ENCODE measurements at places on chromosomes 16 and 17. TPM values are rescaled to one million over a fixed set of nuclear protein-coding genes. Genes with fewer than 3 reads are reported as not detected.
A peak's percentile ranks its signal among the peaks of the same experiment; 100 is the strongest.

- H3K27ac ChIP-seq = peak overlapping the region; percentile 51
- H3K36me3 ChIP-seq = no peaks in the 10 kb centered on the region
- no peak overlapping the region for H3K4me3 ChIP-seq
- peak; percentile 12 for DNase-seq
Measured at GRCh38 chr17:58525239-58525638, 10.8 kb upstream of the MTMR4 start.

GRCh38 chr17:53499277-53499676, 323.4 kb upstream of the KIF2B start:
- no peak for DNase-seq
- no peaks in the 10 kb centered on the region for H3K27me3 ChIP-seq
- H3K27ac ChIP-seq = no peak overlapping the region
- no peaks in the 10 kb centered on the region for H3K36me3 ChIP-seq

GRCh38 chr17:14165616-14166015, 71.0 kb downstream of the CDRT15 start:
- DNase-seq = no peak
- no peaks in the 10 kb centered on the region for H3K4me1 ChIP-seq
- H3K4me3 ChIP-seq = no peak overlapping the region
- H3K36me3 ChIP-seq = no peaks in the 10 kb centered on the region

GRCh38 chr17:10631048-10631700, 25.9 kb downstream of the MYH3 start:
- peak; percentile 27 for DNase-seq
- H3K27ac ChIP-seq = no peak overlapping the region
- no peak overlapping the region for H3K4me3 ChIP-seq
- H3K27me3 ChIP-seq = no peaks in the 10 kb centered on the region
- H3K4me1 ChIP-seq = no peaks in the 10 kb centered on the region
- H3K36me3 ChIP-seq = no peaks in the 10 kb centered on the region

- no peaks in the 10 kb centered on the region for H3K36me3 ChIP-seq
- no peak overlapping the region for H3K4me3 ChIP-seq
- no peaks in the 10 kb centered on the region for H3K27me3 ChIP-seq
- DNase-seq = no peak
- H3K27ac ChIP-seq = peak overlapping the region; percentile 56
- H3K4me1 ChIP-seq = peaks cover 27% of the 10 kb centered on the region
Measured at GRCh38 chr17:16418685-16419068, 3.3 kb downstream of the TRPV2 start.

- no peaks in the 10 kb centered on the region for H3K4me1 ChIP-seq
- no peak for DNase-seq
- H3K27ac ChIP-seq = no peak overlapping the region
- no peak overlapping the region for H3K4me3 ChIP-seq
Measured at GRCh38 chr16:82639263-82639662, 12.5 kb downstream of the CDH13 start.

DNA sequence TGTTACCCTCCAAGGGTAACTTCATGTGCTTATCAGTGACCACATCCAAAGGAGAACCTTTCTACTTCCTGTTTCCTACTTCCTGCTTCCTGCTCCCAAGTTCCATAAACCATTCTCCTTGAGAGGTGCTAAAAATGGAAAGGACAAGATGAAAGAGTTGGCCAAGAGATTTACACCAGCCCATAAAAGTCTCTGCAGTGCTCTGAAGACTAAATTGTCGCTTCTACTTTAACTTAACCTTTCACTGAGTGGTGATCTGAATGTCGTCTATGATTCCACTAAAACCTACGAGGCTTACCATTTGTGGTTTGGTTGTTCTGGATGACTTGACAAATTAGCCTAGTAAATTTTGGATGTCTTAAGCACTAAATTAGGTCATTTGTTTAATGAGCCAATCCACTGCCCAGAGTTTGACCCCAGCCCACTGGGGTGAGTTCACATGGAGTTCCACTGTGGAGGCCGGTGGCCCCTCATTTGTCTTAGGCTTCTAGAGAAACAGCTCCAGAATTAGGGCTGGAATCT, 333.1 kb downstream of the FOXL1 start:
- H3K4me3 ChIP-seq = no peak overlapping the region
- H3K4me1 ChIP-seq = no peaks in the 10 kb centered on the region
- no peaks in the 10 kb centered on the region for H3K36me3 ChIP-seq
- no peak for DNase-seq
- no peaks in the 10 kb centered on the region for H3K27me3 ChIP-seq

DNA sequence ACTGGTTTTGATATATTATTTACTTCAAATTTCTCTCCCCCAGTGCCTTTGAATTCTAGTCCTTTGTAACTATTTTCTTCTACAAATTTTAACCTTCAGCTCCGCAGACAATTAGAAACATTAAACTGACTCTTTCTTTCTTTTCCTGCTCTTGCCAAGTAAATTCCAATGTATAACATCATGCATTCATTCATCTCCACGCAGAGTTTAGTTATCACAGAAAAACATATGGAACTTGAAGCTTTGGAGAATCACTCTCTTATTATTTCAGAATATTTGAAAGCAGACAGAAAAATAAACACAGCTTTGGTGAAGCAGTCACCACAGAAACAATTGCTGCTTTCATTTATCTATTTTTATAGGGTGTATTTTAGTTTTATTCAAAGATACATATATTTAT, 778.7 kb upstream of the CDH8 start:
- no peaks in the 10 kb centered on the region for H3K27me3 ChIP-seq
- H3K4me3 ChIP-seq = no peak overlapping the region
- no peaks in the 10 kb centered on the region for H3K4me1 ChIP-seq
- H3K27ac ChIP-seq = no peak overlapping the region

GRCh38 chr16:47013172-47013571, 39.7 kb upstream of the DNAJA2 start:
- H3K27me3 ChIP-seq = no peaks in the 10 kb centered on the region
- no peak overlapping the region for H3K4me3 ChIP-seq
- no peak overlapping the region for H3K27ac ChIP-seq
- no peaks in the 10 kb centered on the region for H3K36me3 ChIP-seq
- no peak for DNase-seq

GRCh38 chr17:76623271-76624146, 20.0 kb downstream of the ST6GALNAC1 start:
- no peaks in the 10 kb centered on the region for H3K27me3 ChIP-seq
- H3K27ac ChIP-seq = no peak overlapping the region
- no peaks in the 10 kb centered on the region for H3K36me3 ChIP-seq
- no peak overlapping the region for H3K4me3 ChIP-seq

DNA sequence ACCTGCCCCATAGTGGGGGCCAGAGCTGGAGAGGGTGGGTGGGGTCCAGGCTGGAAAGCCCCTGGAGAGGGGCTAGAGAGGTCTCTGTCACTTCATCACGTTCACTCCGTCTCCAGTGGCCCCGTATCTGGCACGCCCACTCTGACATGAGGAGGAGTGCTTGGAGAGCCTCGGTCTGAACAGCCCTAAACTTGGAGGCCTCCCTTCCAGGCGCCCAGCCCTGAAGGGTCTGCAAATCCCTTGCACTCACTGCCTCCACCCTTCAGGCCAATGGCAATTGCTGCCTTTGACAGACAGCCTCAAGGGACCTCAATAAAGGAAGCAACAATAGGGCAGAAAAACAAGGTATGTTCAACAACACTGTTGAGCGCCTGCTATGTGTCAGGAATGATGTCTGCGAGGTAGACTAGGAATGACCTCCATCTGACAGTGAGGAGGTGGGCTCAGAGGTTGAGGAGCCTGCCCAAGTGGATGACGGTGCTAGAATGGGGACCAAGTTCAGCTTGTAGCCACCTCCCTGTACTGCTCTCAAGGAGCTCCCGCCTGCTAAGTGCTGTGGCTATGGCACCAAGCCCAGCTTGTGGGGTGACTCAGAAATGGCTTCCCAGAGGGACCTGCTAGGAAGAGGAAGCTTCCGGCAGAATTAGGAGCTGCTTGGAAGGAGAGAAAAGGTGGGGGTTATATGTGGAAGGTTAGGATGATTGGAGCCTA, 2.9 kb upstream of the EPX start:
- peak; percentile 77 for DNase-seq
- no peaks in the 10 kb centered on the region for H3K36me3 ChIP-seq
- no peak overlapping the region for H3K27ac ChIP-seq

DNA sequence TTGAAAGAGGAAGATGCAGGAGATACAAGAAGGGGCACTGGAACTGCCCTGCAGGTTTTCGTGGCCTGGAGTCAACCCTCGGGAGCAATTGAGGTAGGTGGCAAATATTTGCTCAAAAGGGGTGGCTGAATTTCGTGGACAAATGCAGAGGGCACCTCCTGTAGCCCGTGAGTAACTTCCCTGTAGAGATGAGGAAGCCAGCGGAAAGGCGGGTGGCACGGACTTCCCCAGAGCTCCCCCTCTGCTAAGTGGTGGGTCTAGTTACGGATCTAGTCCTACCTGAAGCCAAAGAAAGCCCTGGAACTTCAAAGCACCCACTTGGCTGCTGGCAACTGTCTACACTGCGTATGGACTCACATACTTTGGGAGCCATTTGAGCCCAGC, 1.0 kb upstream of the ATP2C2 start:
- H3K27ac ChIP-seq = no peak overlapping the region
- peaks cover 7% of the 10 kb centered on the region for H3K4me1 ChIP-seq
- no peaks in the 10 kb centered on the region for H3K27me3 ChIP-seq
- no peaks in the 10 kb centered on the region for H3K36me3 ChIP-seq

- peaks cover 14% of the 10 kb centered on the region for H3K4me1 ChIP-seq
- no peak overlapping the region for H3K27ac ChIP-seq
- no peak for DNase-seq
- no peak overlapping the region for H3K4me3 ChIP-seq
- H3K27me3 ChIP-seq = no peaks in the 10 kb centered on the region
Measured at GRCh38 chr16:69319826-69320739, 8.9 kb downstream of the VPS4A start.

DNA sequence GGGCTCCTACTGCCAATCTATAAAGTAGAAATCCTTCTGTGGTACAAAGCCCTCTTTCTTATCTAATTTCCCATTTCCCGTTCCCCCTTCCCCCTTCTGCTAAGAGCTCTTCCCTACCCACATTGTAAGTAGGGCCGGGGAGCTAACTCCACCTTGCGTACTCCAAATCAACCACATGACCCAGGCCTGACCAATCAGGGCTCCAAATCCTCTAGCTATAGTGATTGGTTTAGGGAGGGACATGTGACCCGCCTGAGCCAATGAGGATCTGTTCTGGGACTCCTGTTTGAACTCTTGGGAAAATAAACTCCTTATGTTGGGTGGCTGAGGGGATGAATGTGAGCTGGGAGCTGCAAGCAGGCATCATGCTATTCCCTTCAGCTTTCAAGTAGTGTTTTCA, 40.9 kb upstream of the MEOX1 start:
- H3K36me3 ChIP-seq = no peaks in the 10 kb centered on the region
- no peak overlapping the region for H3K4me3 ChIP-seq
- no peaks in the 10 kb centered on the region for H3K27me3 ChIP-seq
- no peaks in the 10 kb centered on the region for H3K4me1 ChIP-seq
- H3K27ac ChIP-seq = no peak overlapping the region

- H3K27ac ChIP-seq = peak within 1 kb of the TSS; percentile 29
- H3K36me3 ChIP-seq = no peaks in the 10 kb centered on the region
- H3K4me1 ChIP-seq = peaks cover 10% of the 10 kb centered on the region
- DNase-seq = peak; percentile 71
Measured at GRCh38 chr17:75764711-75765421, at the start of gene GALK1. TSS of gene GALK1 (minus strand) at chr17:75765192. CDS start at chr17:75765136, 56 bp downstream.

GRCh38 chr16:62720651-62721050, 684.4 kb upstream of the CDH8 start:
- H3K4me1 ChIP-seq = no peaks in the 10 kb centered on the region
- no peaks in the 10 kb centered on the region for H3K36me3 ChIP-seq
- no peaks in the 10 kb centered on the region for H3K27me3 ChIP-seq
- H3K27ac ChIP-seq = no peak overlapping the region
- no peak for DNase-seq

DNA sequence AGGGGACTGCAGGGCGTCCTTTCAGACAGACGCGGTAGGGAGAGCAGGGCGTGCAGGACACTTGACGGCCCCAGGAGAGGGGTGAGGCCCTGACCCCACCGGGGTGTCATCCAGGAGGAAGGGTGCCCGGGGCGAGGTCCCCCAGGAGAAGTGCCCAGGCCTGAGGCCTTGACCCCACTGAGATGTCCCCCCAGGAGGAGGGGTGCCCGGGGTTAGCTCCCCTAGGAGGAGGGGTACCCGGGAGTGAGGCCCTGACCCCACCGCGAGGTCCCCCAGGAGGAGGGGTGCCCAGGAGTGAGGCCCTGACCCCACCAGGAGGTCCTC, 27.2 kb upstream of the METRNL start:
- H3K36me3 ChIP-seq = no peaks in the 10 kb centered on the region
- peaks cover 16% of the 10 kb centered on the region for H3K4me1 ChIP-seq
- H3K27ac ChIP-seq = peak overlapping the region; percentile 88

DNA sequence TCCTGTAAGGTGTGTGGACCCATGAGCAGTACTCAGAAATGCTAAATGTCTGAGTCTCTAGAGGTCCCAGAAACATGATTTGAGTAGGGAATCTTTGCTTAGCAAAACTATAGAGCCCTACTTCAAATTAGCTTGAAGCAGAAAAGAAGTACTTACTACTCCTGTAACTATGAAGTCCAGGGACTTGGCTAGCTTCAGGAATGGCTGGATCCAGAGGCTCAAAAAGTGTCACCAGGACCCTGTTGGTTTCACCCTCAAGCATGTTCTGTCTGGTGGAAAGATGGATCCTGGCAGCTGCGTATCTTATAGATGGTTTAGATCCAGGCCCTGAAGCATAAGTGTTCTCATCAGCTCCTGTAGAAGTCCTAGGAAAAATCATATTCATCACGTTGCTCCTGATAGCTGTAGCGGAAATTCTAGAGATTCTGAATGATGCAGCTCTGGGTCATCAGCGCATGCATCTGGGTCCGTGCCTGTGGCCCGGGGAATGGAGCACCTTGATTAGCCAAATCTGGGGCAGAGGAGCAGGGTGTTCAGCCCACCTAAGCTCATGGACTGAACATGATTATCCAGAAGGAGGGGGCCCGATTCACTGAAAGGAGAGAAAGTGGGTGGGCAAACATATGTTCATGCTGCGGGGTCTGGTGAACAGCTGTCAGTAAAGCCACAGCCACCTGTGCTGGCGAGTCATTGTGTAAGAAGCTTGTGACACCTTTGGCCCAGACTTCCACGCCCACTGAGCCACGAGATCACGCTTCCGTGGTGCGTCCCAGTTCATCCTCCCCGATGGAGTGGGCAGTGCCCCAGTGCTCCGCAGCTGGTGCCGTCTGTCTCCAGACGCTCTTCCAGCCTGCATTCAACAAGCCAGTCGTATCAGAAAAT, 260.6 kb downstream of the CPPED1 start:
- no peak overlapping the region for H3K4me3 ChIP-seq
- no peak overlapping the region for H3K27ac ChIP-seq
- no peaks in the 10 kb centered on the region for H3K36me3 ChIP-seq
- H3K4me1 ChIP-seq = peaks cover 8% of the 10 kb centered on the region
- no peak for DNase-seq
- no peaks in the 10 kb centered on the region for H3K27me3 ChIP-seq

Gene NEUROD2
- not detected for total RNA-seq

Gene TBC1D3G
- total RNA-seq = 1.2 TPM
